G401 (cell line): ENCODE measurements at places on chromosomes 16 and 17.

DNA sequence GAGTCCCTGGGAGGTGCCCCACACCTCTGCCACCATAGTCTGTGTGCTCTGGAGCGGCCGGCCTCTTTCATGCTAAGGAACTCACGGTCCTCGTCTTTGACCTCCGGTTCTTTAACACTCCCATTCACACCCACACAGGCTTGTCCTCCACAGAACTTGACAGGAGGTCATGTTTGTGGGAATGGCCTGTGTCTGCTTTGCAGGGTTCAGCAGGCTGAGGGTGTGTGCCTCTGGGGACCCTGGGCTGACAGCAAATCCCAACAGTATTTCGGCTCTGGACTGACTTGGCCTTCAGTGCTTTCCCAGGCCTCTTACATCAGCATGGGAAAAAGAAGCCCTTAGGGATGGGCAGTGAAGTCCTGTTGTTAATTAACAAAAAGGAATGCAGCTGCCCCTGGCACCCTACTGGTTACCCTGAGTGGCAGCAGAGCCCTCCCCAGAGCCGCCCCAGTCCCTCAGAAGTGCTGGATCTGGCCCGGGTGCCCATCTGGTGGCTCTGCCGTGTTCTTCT is 35.4 kb upstream of the ADORA2B start:
- no peak for DNase-seq

GRCh38 chr17:42924891-42925290 is 24.3 kb downstream of the G6PC1 start:
- no peak for DNase-seq

- no peak for DNase-seq
Observed at GRCh38 chr17:72631949-72632684, 460.4 kb downstream of the SLC39A11 start.

DNA sequence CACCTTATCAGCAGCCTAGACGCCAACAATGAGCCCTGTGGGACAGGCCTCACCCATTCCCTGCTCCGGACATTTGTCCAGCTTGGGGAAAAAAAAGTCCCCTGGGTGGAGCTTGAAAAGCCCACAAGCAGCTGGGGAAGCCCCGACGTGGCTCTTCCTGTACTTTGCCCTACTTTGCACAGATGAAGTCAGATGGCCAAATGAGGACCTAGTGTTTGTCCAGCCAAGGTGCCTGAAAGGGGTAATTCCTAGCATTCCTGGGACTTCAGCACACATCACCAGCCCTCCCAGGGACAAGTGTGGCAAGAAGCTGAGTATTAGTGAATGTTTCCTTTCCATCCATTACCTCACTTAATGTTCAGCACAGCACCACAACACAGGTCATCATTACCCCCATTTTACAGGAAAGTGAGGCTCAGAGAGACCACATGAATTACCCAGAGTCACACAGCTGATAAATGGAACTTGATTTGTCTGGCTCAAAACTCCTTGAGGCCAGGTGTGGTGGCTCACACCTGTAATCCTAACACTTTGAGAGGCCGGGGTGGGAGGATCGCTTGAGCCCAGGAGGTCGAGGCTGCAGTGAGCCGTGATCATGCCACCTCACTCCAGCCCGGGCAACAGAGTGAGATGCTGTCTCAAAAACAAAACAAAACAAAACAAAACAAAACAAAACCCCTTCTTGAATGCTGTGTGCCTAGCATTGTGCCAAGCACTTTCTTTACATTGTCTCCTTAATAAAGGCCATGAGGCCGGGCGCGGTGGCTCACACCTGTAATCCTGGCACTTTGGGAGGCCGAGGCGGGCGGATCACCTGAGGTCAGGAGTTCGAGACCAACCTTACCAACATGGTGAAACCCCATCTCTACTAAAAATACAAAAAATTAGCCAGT is 19.9 kb upstream of the PLLP start:
- no peak for DNase-seq

DNA sequence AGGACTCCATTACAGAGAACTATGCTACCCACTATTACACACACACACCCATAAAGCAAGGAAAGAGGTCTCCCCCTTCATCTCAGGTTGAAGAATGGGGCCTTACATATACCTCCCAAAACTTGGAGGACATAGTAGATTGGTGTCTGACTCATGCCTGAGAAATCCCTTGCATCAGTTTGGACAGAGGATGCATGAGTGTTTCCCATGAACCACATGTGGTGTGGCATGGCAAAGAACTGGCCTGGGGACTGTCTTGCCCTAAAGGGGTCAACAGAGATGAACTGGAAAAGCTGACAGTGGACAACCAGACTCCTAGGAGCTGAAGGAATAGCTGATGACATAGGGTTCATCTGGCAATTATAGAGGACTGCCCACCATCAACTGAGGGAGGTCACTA is 54.0 kb downstream of the DYNLRB2 start:
- no peak for DNase-seq

DNA sequence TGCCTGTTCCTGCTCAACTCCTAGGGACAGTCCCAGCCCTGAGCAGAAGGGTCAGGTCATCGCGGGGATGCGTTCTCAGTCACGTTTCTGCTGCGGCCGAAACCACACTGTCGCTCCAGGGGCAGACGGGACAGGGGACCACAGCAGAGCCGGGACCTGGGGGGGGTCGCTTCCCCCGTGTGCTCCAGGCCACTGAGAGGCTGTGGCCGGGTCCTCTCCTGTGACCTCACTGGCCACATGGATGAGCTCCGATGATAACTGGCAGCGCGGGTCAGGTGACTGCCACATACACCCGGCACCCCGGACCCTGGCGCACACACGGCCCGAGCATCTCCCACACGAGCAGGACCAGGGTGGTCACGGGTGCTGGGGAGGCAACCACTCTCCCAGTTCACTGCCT is 12.8 kb downstream of the GNPTG start:
- DNase-seq, result no peak

- DNase-seq, result no peak
Observed at GRCh38 chr16:55655381-55655896, 349 bp upstream of the SLC6A2 start.

DNA sequence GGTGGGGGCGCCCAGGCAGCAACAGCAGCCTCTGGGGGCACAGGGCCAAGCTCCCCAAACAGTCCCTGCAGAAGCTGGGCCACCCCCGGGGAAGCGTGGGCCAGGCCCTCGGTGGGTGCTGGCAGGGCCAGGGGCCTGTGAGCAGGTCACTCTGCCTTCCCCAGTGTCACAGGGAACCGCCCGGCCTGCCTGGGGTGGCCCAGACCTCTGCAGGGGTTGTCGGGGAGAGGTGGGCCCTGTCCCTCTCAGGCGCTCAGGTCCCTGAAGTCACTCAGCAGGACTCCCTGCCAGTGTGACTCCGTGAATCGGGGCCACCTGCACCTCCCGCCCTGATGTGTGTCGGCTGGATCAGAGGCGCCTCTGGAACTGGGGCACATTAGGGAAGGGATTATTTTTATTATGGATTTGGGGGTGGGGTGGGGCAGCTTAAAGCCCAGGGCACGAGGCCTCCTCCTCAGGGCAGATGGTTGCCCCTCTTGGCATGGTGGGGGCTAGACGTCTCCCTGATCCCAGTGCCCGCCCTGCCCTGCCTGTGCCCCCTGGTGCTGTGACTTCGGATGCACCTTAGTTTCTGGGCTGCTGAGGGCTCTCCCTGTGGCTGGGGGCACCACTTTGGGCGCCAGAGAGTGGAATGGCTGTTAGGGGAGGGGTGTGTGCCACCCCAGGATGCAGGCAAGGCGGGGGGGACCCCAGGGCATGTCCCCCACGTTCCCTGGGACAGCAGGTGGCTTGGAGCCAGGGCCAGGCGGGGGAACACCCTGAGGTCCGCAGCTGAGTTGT is 1.2 kb upstream of the GNG13 start:
- DNase-seq, result no peak

- DNase-seq, result no peak
Observed at GRCh38 chr16:79843631-79844043, 243.1 kb upstream of the MAF start.

DNA sequence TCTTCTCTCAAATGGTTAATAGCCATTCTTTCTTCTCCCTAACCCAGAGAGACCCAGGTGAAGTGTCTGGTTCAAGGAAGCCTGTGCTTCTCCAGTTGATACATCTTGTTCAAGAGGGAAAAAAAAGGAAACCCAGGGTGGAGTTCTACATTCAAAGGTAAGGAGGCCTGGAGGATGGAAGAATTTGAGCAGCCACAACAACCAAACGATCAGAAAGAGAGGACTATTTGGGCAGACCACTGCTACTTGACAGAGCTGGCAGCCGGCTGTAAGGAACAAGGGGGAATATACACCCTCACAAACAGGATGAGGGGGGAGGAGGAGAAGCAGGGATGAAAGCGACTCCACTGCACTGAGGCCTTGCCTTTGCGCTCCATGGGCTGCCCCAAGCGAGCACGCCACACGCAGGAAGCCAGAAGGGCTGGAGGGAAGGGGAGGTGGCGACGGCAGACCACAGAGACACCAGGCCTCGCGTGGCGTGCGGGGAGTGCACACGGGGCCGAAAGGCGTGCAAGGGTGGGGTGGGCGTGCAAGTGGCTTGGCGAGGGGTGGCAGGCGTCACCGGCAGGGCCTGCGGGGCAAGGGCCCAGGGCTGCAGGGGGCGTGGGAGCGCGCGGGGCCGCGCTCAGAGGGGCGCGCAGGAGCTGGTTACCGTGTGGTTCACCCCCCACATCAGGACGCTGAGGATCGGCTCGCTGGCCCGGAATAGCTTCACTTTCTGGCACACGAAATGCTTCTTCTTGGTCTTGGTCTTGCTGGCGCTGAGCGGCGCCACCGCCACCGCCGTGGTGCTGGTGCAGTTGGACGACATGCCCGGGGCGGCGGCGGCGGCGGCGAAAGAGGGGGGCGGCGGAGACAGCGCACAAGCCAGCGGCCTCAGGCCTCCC is 499 bp downstream of the PIP4K2B start:
- DNase-seq, result peak; percentile 52

DNA sequence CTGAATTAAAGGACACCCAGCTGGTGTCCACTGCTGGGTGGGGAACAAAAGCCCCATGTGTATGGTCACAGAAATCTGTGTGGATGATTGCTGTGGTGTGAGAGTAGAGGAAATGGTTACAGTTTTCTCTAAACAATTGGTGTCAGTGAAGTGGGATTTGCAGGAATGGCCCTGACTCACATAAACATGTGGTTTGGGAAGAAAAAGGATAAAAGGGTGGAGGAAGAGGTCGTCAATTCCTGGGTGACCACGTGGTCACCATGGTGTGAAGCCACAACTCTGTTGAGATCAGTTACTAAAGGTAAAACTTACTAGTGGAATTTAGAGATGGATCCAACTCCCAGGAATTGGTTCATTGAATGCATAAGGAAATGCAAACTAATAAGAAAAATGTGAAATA is 3.6 kb upstream of the TUBG2 start:
- no peak for DNase-seq

DNA sequence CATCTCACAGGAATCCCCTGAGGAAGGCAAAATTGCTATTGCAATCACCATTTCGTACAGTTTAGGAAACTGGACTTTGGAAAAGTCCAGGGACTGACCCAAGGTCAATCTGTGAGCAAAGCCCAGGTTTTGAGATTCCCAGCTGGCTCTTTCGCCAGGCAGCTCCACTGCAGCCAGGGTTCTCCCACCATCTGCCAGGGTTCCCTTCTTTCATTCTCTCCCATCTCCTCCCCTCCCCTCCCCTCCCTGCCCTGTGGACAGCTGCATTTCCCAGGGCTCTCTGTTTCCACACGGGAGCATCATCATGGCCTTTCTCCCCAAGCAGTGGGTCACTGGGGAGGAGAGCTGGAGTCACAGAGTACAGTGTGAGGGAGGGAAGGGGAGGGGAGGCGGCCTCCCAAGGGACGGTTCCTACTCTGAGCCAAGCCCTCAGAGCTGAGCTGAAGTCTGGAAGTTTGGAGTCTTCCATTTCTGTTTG is 11.9 kb upstream of the GSDMA start:
- peak; percentile 36 for DNase-seq

GRCh38 chr17:59434429-59434828 is 103.0 kb downstream of the YPEL2 start:
- no peak for DNase-seq

GRCh38 chr16:53864819-53865493 is 161.0 kb downstream of the FTO start:
- DNase-seq, result no peak

DNA sequence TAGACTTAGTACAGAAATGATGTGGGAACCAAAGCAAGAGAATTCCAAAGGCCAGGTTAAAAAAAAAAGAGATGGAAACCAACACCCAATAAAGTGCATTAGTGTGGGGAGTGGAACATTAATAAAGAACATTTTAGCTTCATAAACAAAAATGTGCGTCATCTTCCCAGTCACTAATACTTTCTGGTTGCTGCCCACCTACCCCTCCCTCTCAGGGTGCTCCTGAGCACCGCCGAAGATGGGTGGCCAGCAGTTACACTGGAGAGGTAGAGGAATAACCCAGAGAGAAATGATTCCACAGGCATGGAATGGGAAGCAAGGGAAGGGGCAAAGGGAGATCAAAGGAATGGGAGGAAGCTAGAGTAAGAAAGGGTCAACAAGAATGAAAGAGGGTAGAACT is 6.0 kb upstream of the CHD3 start:
- DNase-seq, result no peak

DNA sequence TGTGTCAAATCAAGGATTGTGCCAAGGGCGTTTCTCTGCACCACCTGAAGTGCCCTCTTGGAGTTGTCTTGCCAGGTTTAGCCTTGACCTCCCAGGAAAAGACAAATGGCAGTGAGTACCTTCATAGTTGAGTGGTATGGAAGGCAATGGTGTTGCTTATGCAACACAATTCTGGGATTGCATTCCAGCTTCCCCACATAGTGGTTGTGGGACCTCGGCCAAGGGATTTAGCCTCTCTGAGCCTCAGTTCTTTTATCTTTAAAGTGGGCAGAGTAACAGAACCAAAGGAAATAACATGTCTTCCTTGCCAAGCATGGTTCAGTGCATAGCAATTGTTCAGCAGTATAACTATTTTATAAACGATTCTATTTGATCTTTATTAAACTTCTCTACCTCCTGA is 49.4 kb downstream of the CCDC42 start:
- DNase-seq, result no peak

- no peak for DNase-seq
Observed at GRCh38 chr16:81590714-81591544, 146.3 kb downstream of the CMIP start.

DNA sequence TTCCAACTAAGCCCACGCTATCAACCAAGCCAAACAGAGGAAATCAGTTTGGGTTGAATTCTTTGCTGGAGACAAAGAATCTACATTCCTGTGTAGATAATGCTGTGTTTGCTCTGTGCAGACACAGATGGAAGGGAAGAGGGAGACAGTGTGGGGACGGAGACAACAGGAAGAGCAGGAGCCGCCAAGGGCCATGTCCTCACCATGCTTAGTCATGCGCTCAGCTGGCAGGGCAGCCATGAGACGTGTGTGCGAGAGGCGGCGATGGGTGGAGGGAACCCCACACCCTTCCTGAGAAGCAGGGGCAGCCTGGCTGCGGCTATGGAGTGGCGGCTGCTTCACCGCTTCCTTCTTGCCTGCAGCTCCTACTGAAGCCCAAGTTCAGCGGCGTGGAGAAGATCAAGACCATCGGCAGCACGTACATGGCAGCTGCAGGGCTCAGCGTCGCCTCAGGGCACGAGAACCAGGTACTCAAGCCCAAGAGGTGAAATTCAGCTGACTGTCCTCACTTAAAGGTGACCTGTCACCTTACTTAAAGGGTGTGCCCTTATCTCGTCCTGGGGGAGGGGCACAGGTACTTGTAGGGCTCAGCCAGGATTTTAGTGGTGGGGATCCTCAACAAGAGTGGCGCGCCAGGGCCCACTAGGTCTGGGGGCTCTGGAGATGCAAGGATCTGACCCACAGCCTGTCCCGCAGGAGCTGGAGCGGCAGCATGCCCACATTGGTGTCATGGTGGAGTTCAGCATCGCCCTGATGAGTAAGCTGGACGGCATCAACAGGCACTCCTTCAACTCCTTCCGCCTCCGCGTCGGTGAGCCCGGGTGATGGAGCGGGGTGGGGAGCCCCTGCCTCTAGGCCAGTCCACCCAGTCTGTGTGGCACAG is 47.5 kb downstream of the ADCY7 start:
- DNase-seq, result no peak
